Ovary (tissue), 10 donors: ENCODE measurements at places on chromosomes 1 and 21. TPM values are rescaled to one million over a fixed set of nuclear protein-coding genes. Genes with fewer than 3 reads are reported as not detected.

Gene GUCA2B
- not detected for total RNA-seq

Gene TP53BP2
- total RNA-seq = 43.3 TPM

Gene TMPRSS2
- 3.0 TPM for total RNA-seq

Gene KCNE2
- total RNA-seq = 0.48 TPM

Gene LGR6
- total RNA-seq = 0.53 TPM

GRCh38 chr1:8176279-8176678, 141.6 kb upstream of the SLC45A1 start:
- H3K27me3 ChIP-seq = no peaks in the 10 kb centered on the region
- H3K27ac ChIP-seq = no peak overlapping the region
- no peak overlapping the region for H3K4me3 ChIP-seq
- no peaks in the 10 kb centered on the region for H3K4me1 ChIP-seq

- H3K4me3 ChIP-seq = no peak overlapping the region
- no peaks in the 10 kb centered on the region for H3K36me3 ChIP-seq
- no peaks in the 10 kb centered on the region for H3K27me3 ChIP-seq
- DNase-seq = no peak
Measured at GRCh38 chr1:99751877-99752504, 14.4 kb downstream of the FRRS1 start.

DNA sequence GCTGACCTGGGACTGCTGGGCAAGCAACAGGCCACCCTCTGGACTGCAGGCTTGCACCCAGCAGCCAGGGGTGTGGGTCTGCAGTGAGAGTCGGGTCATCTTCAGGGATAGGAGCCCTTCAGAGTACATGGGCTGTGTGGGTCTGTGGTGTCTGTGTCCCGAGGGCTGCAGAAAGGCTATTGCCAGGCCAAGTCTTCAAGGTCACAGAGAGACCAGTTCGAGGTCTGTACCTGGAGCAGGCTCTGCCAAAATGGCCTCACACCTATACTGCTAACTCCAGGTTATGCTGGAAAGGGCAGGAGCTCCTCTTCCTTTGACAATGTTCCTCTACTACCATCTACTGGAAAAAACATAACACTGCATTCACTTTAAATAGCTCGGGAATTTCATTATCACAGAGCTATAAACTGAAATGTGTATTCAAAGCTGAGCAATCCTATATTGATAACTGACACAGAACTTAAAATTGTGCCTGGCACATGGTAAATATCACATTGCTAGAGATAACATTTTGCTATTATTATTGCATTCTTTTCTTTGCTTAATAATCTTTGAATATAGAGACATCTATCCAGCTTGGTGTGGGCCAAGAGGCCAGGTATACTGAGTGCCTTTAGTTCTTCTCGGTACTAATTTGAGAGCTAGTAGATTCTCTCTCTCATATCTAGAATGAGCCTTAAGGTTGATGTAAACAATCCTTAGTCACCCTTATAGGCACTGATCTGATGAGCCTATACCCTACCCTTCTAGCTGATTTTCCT, 6.9 kb upstream of the DNAH14 start:
- no peaks in the 10 kb centered on the region for H3K4me1 ChIP-seq
- no peak for DNase-seq
- H3K27me3 ChIP-seq = no peaks in the 10 kb centered on the region
- H3K36me3 ChIP-seq = no peaks in the 10 kb centered on the region
- H3K27ac ChIP-seq = no peak overlapping the region
- H3K4me3 ChIP-seq = no peak overlapping the region

DNA sequence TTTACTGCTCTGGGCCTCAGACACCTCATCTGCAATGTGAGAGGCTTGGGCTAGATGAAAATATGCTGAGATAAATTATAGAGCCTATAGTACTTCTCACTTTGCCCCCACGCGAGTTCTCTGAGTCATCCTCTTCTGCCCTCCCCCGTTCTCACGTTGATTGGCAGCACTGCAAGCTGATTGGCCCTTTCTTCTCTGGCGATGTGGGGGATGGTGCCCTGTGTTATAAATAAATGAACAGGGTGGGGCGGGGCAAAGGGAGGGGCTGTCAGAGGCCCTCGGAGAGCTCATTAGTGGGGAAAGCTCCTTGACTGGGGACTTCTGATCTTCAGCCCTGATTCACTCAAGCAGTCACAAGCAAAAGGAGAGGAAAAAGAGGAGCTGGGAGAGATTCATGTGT, 64.3 kb upstream of the ZC3H12A start:
- no peaks in the 10 kb centered on the region for H3K4me1 ChIP-seq
- no peaks in the 10 kb centered on the region for H3K27me3 ChIP-seq

GRCh38 chr1:226195144-226195543, 8.6 kb upstream of the ACBD3 start:
- no peaks in the 10 kb centered on the region for H3K36me3 ChIP-seq
- H3K27ac ChIP-seq = no peak overlapping the region
- no peaks in the 10 kb centered on the region for H3K4me1 ChIP-seq
- H3K27me3 ChIP-seq = no peaks in the 10 kb centered on the region

DNA sequence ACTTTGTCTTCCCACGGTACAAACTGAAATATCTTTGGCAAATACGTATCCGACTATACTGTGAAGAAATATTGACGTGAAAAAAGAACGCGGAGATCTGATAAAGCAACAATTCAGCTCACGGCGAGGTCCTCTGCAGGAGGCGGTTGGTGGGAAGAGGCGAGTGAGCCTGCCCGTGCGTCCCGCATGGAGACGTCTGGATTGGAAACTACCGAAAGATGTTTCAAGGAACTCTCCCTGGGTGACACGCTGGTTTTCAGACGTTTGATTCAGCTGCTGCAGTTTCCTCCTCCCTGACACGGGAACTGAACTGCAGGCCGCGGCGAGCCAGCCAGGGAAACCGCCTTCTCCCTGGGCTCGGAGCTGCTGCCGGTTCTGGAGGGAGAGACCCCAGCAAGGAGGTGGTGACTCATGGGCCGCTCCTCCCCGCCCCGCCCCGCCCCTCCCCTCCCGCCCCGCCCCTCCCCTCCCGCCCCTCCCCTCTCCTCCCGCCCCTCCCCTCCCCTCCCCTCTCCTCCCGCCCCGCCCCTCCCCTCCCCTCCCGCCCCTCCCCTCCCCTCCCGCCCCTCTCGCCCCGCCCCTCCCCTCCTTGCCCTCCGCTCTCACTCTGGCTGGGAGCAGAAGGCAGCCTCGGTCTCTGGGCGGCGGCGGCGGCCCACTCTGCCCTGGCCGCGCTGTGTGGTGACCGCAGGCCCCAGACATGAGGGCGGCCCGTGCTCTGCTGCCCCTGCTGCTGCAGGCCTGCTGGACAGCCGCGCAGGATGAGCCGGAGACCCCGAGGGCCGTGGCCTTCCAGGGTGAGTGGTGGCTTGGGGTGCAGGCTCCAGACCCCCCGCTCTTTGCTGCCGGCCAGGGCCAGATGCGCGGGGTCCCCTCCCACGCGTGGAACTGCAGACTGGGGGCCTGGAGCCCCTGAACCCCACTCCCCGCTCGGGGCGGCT, at the start of gene COL6A1:
Gene COL6A1 (plus strand): TSS at position 620 of the 941 bp plus-strand sequence. CDS start 81 bp downstream, at position 701.
- no peaks in the 10 kb centered on the region for H3K27me3 ChIP-seq
- peak within 1 kb of the TSS; percentile 99 for H3K4me3 ChIP-seq
- DNase-seq = peak; percentile 87
- H3K4me1 ChIP-seq = peaks cover 13% of the 10 kb centered on the region

DNA sequence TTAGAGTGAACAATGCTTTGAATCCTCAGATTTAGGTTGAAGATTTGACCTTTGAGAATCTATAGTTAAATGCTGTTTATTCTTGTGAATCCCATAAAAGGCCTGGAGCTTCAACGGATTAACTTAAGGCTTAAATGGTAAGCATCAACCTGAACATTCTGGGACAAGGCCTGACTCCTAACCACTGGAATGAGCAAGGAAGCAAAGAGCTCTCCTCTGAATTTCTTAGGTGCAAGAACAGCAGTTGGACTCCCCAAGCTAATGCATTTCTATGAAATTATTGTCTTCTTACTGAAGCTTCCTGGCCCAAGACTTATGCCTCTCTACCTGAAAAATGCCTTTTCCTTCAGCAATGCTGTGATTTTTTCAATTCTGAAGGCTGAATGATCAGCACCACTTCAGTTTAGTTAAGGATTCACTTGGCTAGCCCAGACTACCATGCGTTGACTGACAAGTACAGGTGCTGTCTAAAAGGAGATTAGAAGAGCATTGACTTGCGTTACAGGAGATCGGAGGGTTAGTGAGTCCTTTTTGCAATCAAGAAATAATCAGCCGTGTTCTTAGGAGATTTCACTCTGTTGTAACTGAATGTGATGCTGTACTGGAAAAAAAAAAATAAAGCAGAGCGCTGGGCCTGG, 178.5 kb downstream of the ZC3H11B start:
- no peaks in the 10 kb centered on the region for H3K27me3 ChIP-seq
- no peak overlapping the region for H3K27ac ChIP-seq
- H3K36me3 ChIP-seq = no peaks in the 10 kb centered on the region
- no peak for DNase-seq

- no peak for DNase-seq
- peaks cover 28% of the 10 kb centered on the region for H3K4me1 ChIP-seq
- no peaks in the 10 kb centered on the region for H3K36me3 ChIP-seq
- H3K4me3 ChIP-seq = peak overlapping the region; percentile 64
- H3K27me3 ChIP-seq = no peaks in the 10 kb centered on the region
Measured at GRCh38 chr1:38003261-38004250, 1.8 kb downstream of the FHL3 start.

DNA sequence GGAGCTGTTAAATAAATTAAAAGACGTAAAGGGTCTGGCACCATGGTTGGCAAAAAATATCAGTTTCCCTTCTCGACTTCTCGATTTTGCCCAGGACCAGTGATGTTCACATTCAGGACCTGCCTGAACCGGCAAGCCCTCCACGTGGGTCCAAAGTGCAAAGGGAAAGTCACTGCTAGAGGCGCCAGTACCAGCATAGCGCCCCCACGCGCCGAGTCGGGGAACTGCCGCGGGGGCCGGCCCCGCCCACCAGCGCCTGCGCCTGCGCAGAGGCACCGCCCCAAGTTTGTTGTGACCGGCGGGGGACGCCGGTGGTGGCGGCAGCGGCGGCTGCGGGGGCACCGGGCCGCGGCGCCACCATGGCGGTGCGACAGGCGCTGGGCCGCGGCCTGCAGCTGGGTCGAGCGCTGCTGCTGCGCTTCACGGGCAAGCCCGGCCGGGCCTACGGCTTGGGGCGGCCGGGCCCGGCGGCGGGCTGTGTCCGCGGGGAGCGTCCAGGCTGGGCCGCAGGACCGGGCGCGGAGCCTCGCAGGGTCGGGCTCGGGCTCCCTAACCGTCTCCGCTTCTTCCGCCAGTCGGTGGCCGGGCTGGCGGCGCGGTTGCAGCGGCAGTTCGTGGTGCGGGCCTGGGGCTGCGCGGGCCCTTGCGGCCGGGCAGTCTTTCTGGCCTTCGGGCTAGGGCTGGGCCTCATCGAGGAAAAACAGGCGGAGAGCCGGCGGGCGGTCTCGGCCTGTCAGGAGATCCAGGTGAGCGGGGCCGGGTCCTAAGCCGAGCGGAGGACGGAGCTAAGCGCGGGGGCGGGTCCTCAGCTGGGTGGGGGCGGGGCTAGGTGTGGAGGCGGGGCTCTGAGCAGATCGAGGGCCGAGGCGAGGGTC, at the start of gene PINK1:
Gene PINK1 (plus strand): TSS at position 269 of the 875 bp plus-strand sequence. CDS start 91 bp downstream, at position 360.
- H3K27ac ChIP-seq = peak within 1 kb of the TSS; percentile 59
- no peaks in the 10 kb centered on the region for H3K27me3 ChIP-seq
- peak; percentile 93 for DNase-seq
- peak within 1 kb of the TSS; percentile 77 for H3K4me3 ChIP-seq

DNA sequence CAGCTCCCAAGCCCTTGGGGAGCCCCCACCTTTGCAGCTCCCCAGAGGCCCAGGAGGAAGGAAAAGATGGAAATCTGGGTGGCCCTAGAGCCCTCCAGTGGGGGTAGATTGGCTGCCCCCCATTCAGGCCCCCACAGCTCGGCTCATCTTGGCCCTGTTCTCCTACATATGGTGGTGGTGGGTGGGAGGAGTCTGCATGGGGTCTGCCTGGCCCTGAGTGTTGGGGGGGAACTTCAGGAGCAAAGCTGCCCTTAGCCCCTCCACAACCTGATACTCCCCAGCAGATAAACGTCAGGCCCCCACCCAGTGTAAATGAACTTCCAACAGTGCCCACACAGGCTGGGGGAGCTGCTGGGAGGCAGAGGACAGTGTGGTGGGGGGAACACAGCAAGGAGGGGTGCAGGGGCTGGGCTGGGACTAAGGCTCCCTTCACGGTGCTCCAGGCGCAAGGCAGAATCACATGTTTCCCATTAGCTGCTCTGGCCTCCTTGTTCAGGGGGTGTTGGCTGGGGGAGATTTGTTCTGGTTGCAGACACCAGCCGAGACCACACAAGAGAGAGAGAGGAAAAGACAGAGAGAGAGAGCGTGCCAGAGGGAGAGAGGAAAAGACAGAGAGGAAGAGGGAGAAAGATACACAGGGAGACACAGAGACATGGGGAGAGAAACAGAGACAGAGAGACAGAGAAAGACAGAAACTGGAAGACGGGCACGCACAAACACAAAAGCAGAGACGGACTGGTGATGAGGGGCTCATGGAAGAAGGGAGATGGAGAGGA, 42.6 kb downstream of the AHDC1 start:
- H3K27ac ChIP-seq = peak overlapping the region; percentile 86
- peak; percentile 58 for DNase-seq
- H3K36me3 ChIP-seq = no peaks in the 10 kb centered on the region
- H3K4me3 ChIP-seq = no peak overlapping the region
- H3K27me3 ChIP-seq = no peaks in the 10 kb centered on the region
